ENCODE measurements at places on chromosomes 6 and 20.

DNA sequence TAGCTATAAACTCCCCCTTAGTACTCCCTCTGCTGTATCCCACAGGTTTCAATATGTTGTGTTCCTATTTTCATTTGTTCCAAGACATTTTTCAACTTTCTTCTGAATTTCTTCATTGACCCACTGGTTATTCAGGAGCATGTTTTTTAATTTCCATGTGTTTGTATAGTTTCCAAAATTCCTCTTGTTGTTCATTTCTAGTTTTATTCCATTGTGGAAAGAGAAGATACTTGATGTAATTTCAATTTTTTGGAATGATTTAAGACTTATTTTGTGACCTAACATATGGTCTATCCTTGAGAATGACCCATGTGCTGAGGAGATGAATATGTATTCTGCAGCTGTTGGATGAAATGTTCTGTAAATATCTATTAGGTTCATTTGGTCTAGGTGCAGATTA, 497.2 kb downstream of the BCKDHB start:
- DNase-seq = no peak

- DNase-seq = no peak
Observed at GRCh38 chr6:16056263-16056870, 72.5 kb upstream of the MYLIP start.

DNA sequence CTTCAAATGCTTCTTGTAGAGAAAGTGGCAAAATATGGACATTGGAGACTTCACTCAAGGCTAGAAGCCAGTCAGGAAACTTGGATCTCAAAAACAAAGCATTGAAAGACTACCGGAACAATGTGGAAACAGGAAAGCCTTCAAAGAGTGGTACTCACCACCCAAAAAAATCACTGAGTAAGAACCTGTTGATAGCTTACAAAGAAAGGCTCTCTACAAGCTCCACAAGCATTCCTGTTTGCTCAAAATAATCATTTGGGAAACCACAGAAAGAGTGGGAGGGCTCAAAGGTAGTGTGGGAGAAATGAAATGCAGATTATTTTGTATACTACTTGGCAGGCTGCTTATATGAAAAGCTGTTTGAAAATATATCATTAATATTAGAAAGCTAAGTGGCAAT, 9.5 kb upstream of the DST start:
- DNase-seq = no peak

DNA sequence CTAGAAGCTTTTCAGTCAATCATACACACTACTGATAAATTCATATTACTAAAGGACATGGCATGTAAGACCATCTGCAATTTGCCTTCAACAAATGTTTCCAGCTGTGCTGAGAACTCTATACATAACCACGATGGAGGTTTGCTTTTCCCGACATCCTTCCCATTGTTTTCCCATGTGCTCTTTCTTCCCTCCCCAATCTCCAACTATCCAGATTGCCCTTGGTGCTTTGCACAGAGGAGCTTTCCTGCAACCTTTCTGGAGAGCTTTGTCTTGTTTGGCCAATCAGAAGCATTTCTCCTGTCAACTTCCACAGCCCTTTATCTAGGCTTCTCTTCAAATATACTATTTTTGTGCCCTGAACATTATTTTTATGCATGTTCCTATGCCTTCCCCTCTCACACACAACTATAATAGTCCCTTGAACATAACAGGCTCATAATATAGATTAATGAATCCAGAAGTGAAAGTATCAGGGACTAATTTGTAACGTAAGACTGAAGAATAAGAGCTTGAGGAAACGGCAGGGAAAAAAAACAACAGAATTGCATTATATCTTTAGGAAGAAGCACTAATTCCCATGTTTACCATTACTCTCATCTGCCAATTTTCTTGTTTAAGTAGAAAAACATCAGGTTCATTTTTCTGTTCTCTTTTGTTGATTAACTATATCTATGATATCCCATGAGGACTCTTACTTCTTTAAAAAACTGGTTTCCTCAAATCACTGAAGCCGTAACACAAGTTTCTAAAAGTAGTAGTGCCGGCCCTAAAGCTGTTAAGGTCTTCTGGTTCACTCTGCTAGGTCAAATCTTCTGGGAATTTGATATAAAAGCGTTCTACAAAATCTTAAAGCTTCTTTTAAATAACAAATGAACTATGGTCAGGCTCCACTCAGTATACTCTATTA, 20.1 kb downstream of the SMLR1 start:
- no peak for DNase-seq

DNA sequence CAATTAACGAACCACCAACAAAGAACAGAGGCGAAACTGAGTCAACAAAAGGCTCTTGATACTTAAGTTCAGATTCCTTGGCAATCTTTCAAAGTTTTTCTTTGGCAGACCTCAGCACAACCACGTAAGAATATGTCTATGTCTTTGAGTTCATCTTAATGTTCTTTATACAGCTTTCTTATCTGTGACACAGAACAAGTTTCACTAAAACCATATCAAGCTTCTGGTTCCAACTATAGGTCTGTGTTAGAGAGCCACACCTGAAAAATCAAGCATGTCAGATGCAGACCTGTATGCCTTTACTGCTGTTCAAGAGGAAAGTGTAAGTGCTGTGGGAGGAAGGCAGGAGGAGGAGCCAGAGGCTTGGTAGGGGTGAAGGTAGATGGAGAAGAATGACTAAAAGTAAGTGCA, 271.3 kb downstream of the KHDC1L start:
- no peak for DNase-seq

GRCh38 chr20:31711179-31712111, 11.2 kb downstream of the BCL2L1 start:
- DNase-seq = no peak

- DNase-seq = no peak
Observed at GRCh38 chr6:43128926-43129325, 42.1 kb upstream of the SRF start.

GRCh38 chr6:110564703-110565421, 88.4 kb upstream of the SLC22A16 start:
- DNase-seq = no peak

DNA sequence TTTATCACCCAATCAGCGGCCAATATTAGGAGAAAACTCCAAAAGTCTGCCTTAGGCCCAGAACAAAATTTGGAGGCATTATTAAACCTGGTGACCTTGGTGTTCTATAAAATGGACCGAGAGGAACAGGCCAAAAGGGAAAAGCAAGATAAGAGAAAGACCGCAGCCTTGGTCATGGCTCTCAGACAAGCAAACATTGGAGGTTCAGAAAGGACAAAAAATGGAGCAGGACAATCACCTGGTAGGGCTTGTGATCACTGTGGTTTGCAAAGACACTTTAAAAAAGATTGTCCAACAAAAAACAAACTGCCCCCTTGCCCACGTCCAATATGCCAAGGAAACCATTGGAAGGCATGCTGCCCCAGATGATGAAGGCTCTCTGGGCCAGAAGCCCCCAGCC, 31.2 kb downstream of the CEP85L start:
- no peak for DNase-seq

Measured in upper lobe of right lung (tissue), 1 donor.